ENCODE measurements at places on chromosomes 7 and 10.

DNA sequence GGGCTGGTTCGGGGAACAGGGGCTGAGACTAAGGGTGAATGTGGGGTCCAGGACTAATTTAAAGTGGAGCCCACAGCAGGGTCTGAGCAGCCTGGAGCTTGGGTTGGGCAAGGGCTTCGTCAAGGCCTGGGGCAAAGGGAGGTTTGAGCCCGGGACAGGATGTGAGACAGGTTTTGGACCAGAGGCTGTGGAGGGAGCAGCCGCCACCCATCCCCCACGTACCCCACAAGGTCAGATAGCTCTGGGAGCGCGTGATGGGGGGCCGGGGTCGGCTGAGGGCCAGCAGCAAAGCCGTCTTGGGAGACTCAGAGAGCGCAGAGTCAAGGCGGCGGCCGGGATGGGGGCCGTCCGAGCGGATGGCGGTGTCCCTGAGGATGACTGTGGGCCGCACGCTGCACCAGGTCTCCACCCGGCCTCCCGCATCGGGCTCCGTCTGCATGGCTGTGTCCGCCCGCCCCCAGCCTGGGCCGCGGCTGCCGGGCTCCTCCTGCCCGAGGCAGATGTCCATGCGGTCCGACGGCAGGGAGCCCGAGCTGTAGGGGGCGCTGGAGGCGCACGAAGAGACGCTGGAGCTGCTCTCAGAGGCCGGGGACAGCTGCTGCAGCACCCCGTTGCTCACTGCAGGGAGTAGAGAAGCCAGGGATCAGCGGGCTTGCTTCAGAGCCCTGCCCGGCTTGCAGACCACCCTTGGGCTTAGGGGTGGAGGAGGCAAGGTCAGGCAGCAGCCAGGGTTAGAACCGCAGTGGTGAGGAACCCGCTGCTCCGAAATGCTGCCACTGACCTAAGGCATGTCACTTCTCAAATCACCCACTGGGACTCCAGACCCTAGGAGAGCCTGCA is 12.1 kb downstream of the PDZD7 start:
- peak; percentile 33 for DNase-seq

DNA sequence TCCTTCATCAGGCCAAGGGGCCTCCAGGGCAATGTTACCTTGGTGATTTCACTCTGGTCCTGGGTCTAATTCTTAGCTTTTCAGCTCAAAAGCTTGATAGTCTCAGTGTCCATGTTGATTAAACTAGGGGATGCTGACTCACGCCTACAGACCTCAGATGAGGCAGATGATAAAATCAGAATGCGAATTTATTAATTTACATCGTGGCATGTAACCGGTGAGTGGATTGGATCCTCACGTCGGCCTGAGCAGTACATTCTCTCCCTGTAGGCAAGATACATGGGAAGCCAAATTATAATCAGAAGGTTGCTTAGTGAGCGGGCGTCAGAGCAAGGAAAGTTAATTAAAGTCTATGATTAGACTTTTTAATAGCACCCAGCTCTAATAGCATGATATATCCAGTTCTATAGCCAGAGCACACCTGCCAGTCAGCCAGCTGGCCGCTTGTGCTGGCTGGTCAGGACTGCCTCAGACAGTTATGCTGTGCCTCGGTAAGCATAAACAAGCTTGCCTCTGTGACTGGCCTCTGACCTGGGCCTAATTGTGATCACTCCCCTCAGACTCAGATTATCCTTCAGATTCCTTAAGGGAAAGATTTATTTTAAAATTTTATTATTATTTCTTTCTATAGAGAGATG is 20.2 kb upstream of the CPA5 start:
- no peak for DNase-seq

GRCh38 chr7:130723784-130724183 is 10.2 kb downstream of the KLF14 start:
- no peak for DNase-seq

DNA sequence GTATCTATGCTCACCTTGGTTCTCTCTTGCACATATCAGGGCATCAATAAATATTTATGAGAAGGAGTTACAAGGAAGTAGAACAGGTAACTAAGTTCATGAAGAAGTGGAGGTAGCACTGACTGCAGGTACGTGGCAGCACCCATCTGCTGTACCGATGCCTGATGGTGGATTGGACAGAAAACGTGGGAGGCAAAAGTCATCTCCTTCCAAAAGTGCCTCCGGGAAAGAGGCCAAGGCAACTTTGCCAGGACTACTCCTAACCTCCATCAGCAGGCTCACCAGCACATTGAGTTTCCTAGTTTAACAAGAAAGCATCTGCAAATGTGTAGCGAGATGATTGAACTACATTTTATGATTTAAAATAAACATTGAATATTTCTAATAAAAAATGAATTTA is 248.8 kb downstream of the ANKRD7 start:
- no peak for DNase-seq

DNA sequence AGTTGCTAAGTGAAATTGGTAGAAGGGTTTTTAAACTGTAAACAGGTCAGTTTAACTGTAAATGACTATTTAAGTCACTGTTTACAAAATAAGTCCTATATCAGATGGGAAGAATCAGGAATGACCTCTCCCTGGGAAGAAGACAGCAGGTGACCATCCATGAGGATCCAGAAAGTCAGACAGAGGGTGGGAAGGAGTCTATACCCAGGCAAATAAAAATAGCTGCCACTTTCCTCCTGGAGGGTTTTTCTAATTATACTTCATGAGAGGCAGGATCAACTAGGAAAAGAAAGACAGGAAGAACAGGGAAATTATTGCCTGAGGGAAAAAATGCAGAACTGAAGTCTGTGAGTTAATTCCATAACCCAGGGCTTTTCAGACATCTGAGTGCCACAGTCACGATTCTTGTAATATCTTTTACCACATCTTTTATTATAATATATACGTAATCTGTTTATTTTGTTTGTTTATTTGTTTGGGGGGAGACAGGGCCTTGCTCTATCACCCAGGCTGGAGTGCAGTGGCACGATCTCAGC is 7.0 kb downstream of the DNTT start:
- no peak for DNase-seq

GRCh38 chr7:627661-628401 is 98.7 kb upstream of the DNAAF5 start:
- no peak for DNase-seq

- no peak for DNase-seq
These were observed 412.1 kb upstream of the CELF2 start for GRCh38 chr10:10605551-10606081.

GRCh38 chr10:79433324-79434222 is 11.9 kb downstream of the ZCCHC24 start:
- DNase-seq, result no peak

DNA sequence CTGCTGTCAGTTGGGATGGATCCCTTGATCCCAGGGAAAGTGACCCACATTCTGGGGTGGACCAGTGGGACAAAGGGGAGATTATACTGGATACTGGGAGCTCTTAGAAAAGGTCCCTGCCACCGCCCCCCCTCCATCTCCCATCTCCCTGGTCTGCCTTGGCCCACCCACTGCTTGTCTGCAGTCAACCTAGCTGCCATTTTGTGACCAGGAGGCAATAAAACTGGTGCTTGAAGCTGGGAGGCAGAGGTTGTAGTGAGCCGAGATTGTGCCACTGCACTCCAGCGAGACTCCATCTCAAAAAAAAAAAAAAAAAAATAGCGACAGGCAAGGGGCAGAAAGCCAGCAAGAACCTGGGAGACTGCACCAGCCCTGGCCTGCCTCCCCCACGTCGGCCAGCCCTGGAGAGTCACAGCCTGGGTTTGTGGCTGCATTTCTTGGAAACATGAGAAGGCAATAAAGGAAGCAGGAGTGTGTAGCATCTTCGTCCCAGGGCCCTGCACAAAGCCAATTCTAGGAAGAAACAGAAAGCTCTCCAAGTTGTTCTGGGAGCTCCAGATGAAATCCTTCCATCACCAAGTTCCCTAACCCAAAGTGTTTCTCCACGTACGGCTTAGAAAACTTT is 4.7 kb upstream of the ARPC1B start:
- no peak for DNase-seq
